Left ventricle myocardium inferior (tissue), 1 donor: ENCODE measurements at places on chromosomes 6 and 20. TPM values are rescaled to one million over a fixed set of nuclear protein-coding genes. Genes with fewer than 3 reads are reported as not detected.

PROKR2 gene
- total RNA-seq: not detected

HLA-DRA gene
- 87.3 TPM for total RNA-seq

OPN5 gene
- not detected for total RNA-seq

DDAH2 gene
- total RNA-seq: 36.1 TPM

GJA1 gene
- 248 TPM for total RNA-seq

SUPT3H gene
- total RNA-seq: 2.6 TPM

MEP1A gene
- total RNA-seq: not detected

FHL5 gene
- total RNA-seq: 5.3 TPM

FAM217A gene
- not detected for total RNA-seq

DNA sequence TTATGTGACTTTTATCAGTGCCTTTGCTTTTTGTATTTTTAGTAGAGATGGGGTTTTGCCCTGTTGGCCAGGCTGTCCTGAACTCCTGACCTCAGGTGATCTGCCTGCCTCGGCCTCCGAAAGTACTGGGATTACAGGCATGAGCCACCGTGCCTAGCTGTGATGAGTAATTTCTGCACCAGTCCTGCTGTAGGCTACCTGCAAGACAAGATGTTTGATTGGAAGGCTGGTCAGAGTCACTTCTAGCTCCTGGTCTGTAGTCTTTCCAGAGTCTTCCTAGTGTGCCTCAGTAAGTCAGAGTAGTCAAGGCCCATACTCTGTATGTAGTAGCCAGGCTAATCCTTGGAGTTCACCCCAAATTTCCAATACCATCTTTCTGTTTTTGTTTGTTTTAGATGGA lies 8.9 kb downstream of the TIAM2 start:
- no peak for DNase-seq

DNA sequence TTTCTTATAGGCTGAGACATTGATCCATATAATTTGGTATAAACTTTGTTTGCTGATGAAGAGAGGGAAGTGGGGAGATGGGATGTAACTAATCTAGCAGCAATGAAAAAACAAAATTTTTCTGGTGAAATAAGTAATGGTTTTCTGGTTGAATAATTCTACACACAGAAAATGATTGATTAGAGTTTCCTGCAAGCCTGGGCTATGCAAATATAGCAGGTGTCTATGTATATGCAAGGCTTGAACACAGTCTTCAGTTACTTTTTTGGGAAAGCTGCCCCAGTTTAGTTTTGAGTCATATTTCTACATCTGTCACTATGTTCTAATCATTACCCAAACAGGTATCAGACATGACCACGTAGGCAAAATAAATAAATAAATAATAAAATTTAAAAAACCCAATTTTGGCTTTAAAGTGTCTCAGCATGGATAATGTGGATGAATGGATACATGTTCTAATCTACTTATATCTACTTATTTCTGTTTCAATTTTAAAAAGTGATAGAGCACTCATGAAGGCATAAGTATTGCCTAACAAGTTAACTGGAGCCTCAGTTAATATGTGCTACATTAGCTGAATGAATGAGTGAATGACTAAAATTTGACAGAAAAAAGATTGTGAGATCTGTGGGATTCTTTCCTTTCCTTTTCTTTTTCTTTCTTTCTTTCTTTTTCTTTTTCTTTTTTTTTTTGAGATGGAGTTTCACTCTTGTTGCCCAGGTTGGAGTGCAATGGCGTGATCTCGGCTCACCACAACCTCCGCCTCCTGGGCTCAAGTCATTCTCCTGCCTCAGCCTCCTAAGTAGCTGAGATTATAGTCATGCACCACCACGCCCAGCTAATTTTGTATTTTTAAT lies 37.2 kb upstream of the TFB1M start:
- no peak for DNase-seq

GRCh38 chr6:34556031-34556471 lies at the start of gene SPDEF:
TSS of gene SPDEF (minus strand) at chr6:34556329. CDS start at chr6:34544455, 11,874 bp downstream.
- no peak for DNase-seq

DNA sequence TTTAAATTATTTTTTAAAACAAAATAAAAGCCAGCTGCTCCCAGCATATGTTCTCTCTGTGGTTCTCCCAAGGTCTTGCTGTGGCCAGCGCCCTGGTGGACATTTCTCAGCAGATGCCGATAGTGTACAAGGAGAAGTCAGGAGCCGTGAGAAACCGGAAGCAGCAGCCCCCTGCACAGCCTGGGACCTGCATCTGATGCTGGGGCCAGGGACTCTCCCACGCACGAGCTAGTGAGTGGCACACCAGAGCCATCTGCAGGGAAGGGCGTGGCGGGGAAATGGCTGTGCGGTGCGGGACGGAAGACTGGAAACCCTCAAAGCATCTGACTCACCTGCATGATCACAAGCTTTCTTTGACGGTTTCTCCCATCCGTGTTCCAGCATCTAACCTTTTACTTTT lies 16.5 kb downstream of the GFRA4 start:
- DNase-seq: no peak

GRCh38 chr6:142459271-142459670 lies 157.5 kb downstream of the ADGRG6 start:
- no peak for DNase-seq

DNA sequence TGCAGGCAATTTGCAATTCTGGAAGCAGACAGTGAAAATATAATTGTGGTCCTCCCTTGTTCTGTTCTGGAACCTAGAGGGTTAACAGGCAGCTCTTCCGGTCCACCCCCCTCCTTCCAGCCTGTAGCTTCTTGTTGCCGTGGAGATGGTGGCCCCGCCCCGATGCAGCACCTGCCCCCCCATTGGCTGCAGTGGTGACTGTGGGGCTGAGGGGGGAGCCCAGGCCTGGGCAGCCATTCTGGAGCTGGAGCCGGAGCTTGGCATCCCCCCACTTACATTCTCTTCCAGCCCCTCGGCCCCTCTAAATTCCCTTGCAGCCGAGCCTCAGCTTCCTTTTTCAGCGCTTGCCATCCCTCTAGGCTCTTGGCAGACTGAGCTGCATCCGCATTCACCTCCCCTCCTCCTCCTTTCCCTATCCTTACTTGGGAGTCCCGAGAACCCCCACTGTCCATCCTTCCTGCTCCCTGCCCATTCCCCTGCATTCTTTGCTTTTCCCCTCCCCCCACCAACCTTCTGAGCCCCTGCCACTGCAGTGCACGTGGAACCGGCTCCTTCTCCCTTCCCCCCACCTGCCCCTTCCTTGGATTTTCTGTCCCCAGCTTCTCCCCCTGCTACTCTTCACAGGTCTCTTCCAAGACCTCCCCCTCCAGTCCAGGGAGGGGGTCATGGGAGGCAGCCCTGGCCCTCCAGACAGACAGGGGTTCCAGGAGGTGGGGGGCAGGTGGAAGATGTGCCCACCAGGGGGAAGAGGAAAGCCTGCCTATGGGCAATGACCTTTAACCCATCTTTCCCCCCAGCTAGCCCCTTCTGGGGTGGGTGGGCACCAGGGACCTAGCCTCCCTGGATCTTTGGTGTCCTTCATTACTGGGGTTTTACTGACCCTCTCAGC lies 11.4 kb downstream of the SYNGAP1 start:
- DNase-seq: peak; percentile 47

DNA sequence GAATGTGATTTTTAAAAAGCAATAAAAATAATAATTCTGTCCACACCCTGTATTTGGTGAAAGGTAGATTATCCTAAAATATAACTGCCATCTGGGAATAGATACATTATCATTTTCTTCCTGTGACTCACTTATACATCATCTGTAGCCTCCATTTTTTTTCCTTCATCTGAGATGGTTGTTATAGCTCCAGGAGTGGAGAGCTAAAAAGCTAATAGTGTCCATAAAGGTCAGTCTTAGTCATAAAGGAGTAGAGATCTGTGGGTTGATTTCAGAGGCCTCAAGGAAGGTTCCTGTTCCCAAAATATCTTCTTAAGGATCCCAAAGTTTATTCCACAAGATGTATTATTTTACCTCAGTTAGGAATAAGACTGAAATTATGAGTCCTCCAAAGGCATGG lies 41.1 kb downstream of the FBXO5 start:
- no peak for DNase-seq

DNA sequence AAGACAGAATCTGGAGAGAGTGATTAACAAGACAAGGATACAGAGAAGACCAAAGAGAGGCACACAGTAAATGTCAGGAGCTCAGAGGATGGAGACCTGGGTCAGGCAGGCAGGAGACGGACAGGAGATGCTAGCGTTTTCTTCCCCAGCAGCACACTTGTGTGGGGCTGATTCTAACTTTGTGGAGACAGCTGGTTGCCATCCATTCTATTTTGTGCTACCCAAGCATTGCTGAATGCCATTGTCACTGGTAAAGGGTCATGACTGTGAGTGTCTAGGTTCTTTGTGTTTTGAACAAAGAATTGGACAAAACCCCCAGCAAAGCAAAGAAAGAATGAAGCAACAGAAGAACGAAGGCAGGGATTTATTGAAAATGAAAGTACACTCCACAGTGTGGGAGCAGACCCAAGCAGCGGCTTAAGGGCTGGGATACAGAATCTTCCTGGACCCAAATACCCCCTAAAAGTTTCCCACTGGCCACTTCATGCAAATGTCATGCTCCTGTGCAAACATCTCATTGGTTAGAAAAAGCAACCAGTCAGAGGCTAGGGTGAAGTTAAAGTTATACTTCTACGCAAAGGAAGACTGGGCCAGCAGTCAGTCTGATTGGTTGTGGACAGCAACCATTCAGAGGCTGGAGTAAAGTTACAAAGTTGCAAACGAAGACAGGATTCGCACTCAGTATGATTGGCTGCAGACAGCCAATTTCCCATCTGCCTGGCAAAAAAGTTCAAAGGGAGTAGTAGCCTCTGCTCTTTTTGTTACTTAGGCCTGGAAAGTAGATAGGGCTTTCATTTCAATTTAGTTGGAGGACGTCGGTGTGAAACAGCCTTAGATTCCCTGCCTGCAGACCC lies 17.5 kb downstream of the PTK7 start:
- no peak for DNase-seq

- no peak for DNase-seq
Measured at GRCh38 chr6:158780988-158781691, 38.0 kb downstream of the EZR start.

DNA sequence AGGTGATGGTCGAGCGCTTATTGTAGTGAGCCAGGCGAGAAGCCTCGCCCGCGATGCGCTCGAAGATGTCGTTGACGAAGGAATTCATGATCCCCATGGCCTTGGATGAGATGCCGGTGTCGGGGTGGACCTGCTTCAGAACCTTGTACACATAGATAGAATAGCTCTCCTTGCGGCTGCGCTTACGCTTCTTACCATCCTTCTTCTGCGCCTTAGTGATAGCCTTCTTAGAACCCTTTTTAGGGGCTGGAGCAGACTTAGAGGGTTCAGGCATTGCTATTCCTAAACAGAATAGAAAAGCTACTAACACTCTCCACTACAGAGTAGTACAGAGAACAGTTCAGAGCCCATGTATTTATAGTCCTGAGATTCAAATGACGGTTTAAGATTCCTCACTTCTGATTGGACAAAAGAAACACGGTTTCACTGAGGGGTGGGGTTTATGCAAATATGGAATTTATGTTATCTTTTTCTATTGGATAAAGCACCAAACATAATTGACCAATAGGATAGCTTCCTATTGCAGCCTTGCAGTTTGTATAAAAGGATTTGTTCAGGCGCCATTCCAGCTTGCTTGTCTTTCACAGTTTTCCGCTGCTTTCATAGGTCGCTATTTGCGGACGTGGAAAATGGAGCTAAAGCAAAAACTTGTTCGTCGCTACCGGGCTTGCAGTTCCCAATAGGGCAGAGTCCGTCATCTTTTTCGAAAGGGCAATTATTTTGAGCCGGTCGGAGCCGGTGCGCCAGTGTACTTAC lies 43.7 kb upstream of the HFE start:
- DNase-seq: peak; percentile 34

DNA sequence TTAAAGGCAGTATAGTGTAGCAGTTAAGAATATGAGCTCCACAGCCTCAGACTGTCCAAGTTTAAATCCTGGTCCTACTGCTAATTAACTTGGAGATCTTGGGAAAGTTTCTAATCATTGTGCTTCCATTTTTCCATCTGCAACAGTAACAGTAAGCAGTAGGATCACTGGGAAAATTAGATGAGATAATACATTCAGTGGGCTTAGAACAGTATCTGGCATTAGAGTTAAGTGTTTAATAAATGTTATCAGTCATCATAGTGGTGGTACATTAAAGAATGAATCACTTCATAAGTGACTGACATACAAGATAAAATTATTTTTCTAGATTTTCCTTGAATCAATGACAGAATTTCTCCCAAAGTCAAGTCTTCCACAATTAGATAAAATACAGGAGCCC lies 5.0 kb downstream of the NHSL1 start:
- DNase-seq: no peak

DNA sequence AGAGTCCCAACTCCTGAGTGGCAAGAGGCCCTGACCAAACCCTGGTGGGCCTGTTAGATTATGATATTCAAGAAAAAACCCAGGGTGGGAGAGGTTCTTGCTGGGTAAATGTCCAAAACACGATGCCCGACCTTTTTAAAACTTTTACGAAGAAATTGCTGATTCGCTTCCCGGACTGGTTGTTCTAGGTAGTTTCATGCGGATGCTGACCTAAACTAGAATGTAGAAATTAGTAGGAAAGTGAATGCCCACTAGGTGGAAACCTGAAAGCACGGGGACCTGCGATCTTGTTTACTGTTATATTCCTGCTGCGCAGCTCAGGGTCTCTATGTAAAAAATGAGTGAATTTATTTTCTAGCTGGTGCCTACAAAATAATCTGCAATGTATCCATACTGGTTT lies 2.3 kb downstream of the RAE1 start:
- DNase-seq: no peak

- no peak for DNase-seq
Measured at GRCh38 chr20:19528286-19529030, 229.6 kb upstream of the RIN2 start.

GRCh38 chr6:92906385-92906784 lies 513.0 kb downstream of the EPHA7 start:
- no peak for DNase-seq

DNA sequence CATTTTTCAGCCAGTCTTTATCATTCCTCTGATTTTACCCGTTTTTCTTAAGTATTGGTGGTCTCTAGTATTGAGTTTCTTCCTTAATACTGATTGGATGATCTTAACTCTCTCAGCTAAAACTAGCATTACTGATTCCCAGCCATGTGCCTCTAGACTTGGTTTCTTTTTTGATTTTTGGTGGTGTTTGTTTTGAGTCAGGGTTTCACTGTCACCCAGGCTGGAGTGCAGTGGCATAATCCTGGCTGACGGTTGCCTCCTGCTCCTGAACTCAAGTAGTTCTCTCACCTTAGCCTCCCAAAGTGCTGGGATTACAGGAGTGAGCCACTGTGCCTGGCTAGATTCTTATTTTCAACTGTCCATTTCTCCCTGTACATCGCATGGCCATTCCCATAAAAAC lies 24.9 kb downstream of the DPPA5 start:
- no peak for DNase-seq
